Small intestine (tissue), 16 donors: ENCODE measurements at places on chromosomes 6 and 20. TPM values are rescaled to one million over a fixed set of nuclear protein-coding genes. Genes with fewer than 3 reads are reported as not detected.
A peak's percentile ranks its signal among the peaks of the same experiment; 100 is the strongest.

GRCh38 chr6:138429761-138430160, 25.7 kb downstream of the HEBP2 start:
- DNase-seq = no peak
- H3K4me1 ChIP-seq = peaks cover 9% of the 10 kb centered on the region
- H3K4me3 ChIP-seq = no peak overlapping the region
- H3K27ac ChIP-seq = no peak overlapping the region

DNA sequence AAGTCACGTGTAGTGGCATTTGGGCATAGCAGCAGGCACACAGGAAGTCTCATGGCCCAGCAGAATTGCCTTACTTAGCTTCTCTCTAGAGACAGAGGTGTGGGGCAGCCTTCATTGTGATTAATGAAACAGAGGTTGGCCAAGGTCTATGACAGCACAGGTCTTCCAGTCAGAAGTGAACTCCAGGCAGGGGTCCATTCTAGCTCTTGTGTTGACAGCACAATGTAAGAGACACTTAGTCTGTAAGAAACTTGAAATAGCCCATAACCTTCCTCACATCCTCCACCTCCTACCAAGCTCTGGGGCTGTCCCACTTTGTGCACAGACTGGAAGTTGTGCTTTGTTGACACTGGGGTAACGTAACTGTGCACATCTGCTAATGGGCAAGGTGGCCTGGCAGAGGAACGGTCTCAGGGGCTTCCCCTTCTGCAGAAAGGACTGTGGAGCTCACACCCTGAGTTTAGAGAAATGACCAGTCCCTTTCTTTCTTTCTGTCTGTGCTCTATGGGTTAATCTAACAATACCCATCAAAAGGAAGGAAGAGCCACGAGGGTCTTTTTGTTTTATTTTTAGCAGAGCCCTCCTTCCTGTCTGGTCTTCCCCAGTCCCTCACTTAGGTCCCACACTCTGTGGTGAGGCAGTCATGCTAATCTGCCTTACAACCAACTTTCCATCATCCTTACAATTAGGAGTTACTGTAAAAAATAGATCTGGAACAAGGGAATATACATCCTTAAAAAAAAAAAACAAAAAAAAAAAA, 35.6 kb upstream of the TAGAP start:
- H3K27ac ChIP-seq = no peak overlapping the region
- DNase-seq = no peak
- H3K36me3 ChIP-seq = no peaks in the 10 kb centered on the region
- H3K4me3 ChIP-seq = no peak overlapping the region
- no peaks in the 10 kb centered on the region for H3K4me1 ChIP-seq

DNA sequence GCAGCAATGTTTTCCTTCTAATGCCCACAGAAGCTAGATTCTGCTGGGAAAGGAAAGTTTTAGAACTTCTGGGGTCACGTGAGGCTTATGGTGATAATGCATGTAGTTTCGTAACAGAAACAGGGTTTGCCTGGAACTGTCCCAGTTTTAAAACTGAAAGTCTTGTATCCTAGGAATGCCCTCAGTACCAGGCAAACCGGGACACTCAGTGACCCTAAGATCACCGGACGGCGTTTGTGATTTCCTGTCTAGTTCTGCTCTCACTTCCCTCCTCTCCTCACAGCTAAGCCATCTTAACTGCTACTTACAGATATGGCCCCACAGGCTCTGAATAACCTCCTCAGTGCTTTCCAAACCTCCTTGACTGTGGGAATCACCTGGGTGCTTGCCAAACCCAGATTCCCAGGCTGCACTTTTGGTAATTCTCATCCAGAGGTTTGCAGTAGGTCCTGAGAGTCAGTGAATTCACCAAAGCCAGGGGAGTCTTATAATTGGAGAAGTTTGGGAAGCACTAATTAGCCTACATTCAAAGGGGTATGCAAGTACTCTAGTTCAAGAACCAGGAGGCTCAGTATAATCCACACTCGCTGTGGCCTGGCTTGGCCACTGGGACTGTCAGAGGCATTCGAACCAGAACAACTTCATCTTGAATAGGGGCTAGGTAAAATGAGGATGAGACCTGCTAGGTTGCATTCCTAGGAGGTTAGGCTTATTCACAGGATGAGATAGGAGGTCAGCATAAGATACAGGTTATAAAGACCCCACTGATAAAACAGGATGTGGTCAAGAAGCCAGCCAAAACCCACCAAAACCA, 231.6 kb upstream of the MYLIP start:
- DNase-seq = peak; percentile 30
- no peak overlapping the region for H3K4me3 ChIP-seq
- no peaks in the 10 kb centered on the region for H3K4me1 ChIP-seq
- H3K27me3 ChIP-seq = no peaks in the 10 kb centered on the region
- H3K27ac ChIP-seq = peak overlapping the region; percentile 72
- H3K36me3 ChIP-seq = no peaks in the 10 kb centered on the region

DNA sequence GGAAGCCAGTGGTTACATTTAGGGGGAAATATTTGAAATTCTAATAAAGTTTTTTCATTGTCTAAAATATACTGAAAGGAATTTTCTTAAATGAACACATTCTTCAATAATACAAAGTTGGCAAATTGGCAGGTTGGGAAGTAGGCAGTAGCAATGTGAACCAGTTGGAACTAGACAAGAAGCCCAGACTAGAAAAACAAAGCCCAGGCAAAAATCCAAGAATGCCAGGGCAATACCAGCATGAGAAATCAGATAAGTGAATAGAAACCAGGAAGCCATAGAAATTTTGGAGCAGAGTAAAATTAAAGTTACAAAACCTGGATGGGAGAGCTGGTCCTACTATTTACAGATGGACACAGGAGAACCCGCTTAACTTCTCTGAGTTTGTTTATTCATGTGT, 52.2 kb downstream of the TPBG start:
- H3K4me1 ChIP-seq = no peaks in the 10 kb centered on the region
- no peak overlapping the region for H3K4me3 ChIP-seq
- no peaks in the 10 kb centered on the region for H3K36me3 ChIP-seq
- no peak for DNase-seq
- H3K27me3 ChIP-seq = no peaks in the 10 kb centered on the region
- no peak overlapping the region for H3K27ac ChIP-seq

POU3F2 gene
- not detected for polyA plus RNA-seq

DNA sequence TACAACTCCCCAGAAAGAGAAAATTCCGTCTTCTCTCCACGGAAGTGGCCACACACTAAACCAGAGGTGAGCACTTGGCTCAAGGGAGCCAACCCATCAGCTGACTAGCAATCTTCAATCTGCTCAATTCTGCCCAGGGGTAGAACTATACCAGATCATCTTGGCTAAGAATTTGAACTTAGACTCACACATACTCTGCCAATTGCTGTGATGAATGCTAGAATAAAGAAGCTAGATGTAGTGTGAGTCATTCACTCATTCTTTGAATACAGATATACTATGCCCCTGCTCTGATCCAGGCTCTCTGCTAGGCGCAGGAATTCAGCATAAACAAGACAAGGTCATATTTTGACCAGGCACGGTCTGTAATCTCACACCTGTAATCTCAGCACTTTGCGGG, 147.9 kb upstream of the SHLD1 start:
- H3K36me3 ChIP-seq = peaks cover 33% of the 10 kb centered on the region
- no peaks in the 10 kb centered on the region for H3K4me1 ChIP-seq
- no peaks in the 10 kb centered on the region for H3K27me3 ChIP-seq
- no peak overlapping the region for H3K4me3 ChIP-seq
- DNase-seq = no peak

PRICKLE4 gene
- 1.7 TPM for polyA plus RNA-seq

TSPO2 gene
- 1.9 TPM for polyA plus RNA-seq

DNA sequence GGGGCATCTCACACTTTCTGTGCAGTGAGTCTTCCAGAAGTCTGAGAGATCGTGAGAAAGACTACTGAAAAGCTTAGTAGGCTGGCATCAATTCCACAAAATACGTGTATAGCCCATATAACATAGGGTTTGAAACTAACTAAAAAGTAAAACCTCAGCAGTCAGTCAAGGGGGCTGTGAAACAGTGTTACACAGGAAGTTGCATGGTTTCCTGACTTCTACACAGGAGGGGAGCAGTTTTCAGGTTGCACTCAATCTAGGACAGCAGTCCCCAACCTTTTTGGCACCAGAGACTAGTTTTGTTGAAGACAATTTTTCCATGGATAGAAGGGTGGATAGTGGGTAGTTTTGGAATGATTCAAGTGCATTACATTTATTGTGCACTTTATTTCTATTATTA, 4.7 kb upstream of the LY86 start:
- DNase-seq = no peak
- H3K4me1 ChIP-seq = no peaks in the 10 kb centered on the region
- H3K27ac ChIP-seq = no peak overlapping the region
- no peaks in the 10 kb centered on the region for H3K27me3 ChIP-seq
- H3K4me3 ChIP-seq = no peak overlapping the region

- no peaks in the 10 kb centered on the region for H3K27me3 ChIP-seq
- peak overlapping the region; percentile 99 for H3K27ac ChIP-seq
- H3K4me3 ChIP-seq = no peak overlapping the region
These were observed 2.7 kb downstream of the SDCBP2 start for GRCh38 chr20:1326031-1326930.

PDYN gene
- polyA plus RNA-seq = not detected

DNA sequence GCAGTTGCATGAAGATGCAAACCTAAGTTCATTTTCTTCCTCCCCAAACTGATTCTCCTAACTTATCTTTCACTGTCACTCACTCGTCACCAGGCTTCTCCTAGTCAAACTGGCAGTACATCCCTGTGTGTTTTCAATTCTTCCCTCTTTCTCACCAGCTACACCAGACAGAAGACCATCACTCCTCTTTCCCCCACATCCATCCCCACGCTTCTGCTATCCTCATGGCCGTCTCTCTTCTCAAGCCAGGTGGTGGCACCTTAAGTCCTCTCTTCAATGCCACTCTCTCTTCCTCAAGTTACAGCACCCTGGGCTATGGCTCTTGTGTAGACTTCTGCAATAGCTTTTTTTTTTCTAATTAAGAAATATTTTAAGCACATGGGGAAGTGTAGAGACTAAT, 14.4 kb upstream of the TREM2 start:
- no peaks in the 10 kb centered on the region for H3K36me3 ChIP-seq
- no peak overlapping the region for H3K4me3 ChIP-seq
- no peaks in the 10 kb centered on the region for H3K27me3 ChIP-seq
- no peak overlapping the region for H3K27ac ChIP-seq
- H3K4me1 ChIP-seq = no peaks in the 10 kb centered on the region

- H3K27me3 ChIP-seq = no peaks in the 10 kb centered on the region
- H3K4me1 ChIP-seq = no peaks in the 10 kb centered on the region
- no peaks in the 10 kb centered on the region for H3K36me3 ChIP-seq
- H3K4me3 ChIP-seq = no peak overlapping the region
- DNase-seq = no peak
These were observed 444.3 kb upstream of the NRSN1 start for GRCh38 chr6:23681743-23682142.

DNA sequence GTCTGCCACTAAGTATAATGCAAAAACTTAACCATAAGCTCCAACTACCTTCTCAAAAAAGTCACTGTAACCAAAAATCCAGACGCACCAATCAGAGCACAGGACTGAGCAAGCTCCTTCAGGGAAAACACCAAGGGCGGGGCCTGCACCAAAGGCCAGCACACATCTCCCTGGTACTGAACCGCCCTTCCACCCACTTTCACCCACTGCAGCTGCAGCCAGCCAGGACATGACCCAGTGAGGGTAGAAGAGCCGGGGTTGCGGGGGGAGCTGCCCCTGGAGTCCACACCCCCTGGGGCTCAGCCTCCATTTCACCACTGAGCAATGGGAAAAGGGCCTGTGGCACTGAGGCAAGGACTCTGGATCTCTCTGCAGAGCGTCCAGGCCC, 54.3 kb downstream of the TAF4 start:
- no peak for DNase-seq
- no peaks in the 10 kb centered on the region for H3K4me1 ChIP-seq
- H3K27me3 ChIP-seq = no peaks in the 10 kb centered on the region
- H3K4me3 ChIP-seq = no peak overlapping the region

- no peak overlapping the region for H3K4me3 ChIP-seq
- H3K27me3 ChIP-seq = no peaks in the 10 kb centered on the region
- peaks cover 27% of the 10 kb centered on the region for H3K4me1 ChIP-seq
- DNase-seq = no peak
- no peak overlapping the region for H3K27ac ChIP-seq
These were observed 54.7 kb downstream of the TRAF3IP2 start for GRCh38 chr6:111550953-111551352.

GRCh38 chr6:109978174-109979032, at the start of gene GPR6:
Gene GPR6, plus strand, starts transcription at chr6:109978311. Its CDS starts 802 bp downstream, at chr6:109979113.
- peaks cover 12% of the 10 kb centered on the region for H3K27me3 ChIP-seq
- no peaks in the 10 kb centered on the region for H3K36me3 ChIP-seq
- no peaks in the 10 kb centered on the region for H3K4me1 ChIP-seq
- peak; percentile 81 for DNase-seq
- no peak within 1 kb of the TSS for H3K27ac ChIP-seq
- no peak within 1 kb of the TSS for H3K4me3 ChIP-seq

LST1 gene
- 8.3 TPM for polyA plus RNA-seq

DNA sequence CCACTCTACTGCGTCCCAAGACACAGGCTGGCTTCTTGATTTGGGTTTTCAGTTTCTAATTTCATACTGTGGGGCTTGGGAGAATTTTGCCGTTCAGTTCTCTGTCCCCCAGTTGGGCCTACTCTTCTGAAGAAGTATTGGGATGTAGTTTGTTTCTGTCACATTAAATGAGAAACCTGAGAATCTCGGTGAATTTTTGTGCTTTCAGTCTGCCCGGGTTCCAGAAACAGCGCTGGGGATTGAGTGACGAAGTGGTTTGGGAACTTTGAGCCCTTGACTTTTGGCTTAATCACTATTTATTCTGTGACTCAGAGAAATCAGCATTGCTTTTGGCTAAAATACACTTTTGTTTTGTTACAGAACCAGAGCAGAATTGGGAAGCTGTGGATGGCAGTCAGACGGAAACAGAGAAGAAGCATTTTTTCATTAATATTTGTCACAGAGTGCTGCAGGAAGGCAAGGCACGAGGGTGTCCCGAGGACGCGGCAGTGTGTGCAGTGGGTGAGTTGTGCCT, 74.0 kb downstream of the IGF2R start:
- no peak overlapping the region for H3K27ac ChIP-seq
- no peaks in the 10 kb centered on the region for H3K4me1 ChIP-seq
- H3K27me3 ChIP-seq = no peaks in the 10 kb centered on the region
- DNase-seq = no peak
- H3K36me3 ChIP-seq = peaks cover 45% of the 10 kb centered on the region
- no peak overlapping the region for H3K4me3 ChIP-seq

XKR7 gene
- polyA plus RNA-seq = not detected

DNA sequence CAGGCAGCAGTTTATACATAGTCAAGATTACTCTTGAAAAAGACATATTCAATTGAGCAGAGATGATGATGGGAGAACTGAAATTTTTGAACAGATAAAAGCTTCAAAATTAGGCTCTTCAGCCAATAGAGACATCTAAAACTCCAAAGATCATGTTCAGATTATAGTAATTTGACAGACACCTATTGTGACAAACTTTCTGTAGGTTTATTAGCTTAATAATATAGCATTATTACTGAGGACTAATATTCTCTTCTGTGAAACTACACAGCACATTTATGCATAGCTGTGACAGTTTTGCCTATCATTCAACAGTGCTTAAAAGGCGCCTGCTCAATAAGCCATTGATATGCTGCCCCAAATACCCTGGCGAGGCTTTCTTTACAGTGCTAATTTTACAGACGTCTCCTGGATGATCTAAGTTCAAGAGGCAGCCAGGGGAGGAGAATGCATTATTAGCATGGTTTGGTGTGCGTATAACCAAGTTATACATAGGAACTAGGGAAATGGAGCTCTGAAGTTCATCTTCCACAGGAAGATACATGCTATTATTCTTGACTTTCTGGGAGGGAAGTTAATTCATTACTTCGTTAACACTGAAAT, 21.5 kb downstream of the PLAGL1 start:
- H3K27me3 ChIP-seq = no peaks in the 10 kb centered on the region
- no peaks in the 10 kb centered on the region for H3K4me1 ChIP-seq
- no peaks in the 10 kb centered on the region for H3K36me3 ChIP-seq
- no peak for DNase-seq
- H3K27ac ChIP-seq = no peak overlapping the region

- DNase-seq = peak; percentile 3
- no peaks in the 10 kb centered on the region for H3K36me3 ChIP-seq
- no peak overlapping the region for H3K27ac ChIP-seq
These were observed 101.8 kb downstream of the PHACTR1 start for GRCh38 chr6:12818324-12818723.
